ENCODE measurements at places on chromosomes 7 and 10.

DNA sequence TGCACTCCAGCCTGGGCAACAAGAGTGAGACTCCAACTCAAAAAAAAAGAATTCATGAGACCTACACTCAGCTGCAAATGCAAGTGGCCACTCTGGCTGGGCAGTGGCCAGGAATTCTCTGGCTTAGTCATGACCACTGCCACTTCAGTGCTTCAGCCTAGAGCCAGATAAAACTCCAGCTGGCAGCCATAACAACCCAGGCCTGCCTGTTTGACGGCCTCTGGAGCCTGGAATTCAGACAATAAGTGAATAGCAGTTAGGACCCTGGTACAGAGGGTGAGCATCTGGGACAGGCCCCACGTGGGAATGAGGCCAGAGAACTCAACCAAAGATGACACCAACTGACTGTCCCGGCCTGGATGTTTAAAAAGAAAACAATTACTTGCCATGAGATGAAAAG lies 18.9 kb downstream of the RCC1L start:
- DNase-seq: no peak

- no peak for DNase-seq
Measured at GRCh38 chr10:27890971-27891370, 107.9 kb downstream of the ODAD2 start.

DNA sequence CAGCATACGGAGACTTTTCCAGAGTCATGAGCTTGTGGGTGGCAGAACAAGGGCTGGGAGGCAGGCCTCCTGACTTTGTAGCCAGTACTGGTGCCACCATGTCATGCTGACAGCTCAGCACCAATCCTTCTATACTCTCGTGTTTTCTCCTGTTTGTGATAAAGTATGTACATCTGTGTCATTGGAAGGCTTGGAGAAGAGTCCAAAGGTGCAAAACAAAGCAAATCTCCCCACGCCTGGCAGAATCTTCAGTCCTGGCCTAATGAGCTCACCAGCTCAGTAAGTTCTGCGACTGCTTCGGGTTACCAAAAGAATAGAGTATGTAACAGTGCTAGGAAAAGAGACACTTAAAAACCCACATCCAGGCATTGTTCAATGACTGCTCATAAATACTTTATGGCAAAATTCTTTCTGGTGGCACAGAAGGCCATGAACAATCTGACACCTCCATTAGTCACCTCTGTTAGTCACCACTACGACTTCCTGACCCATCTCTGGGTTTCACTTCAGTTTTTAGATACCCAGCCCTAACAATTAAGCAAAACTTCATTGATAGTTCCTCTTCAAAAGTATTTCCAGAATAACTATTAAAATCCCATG lies 24.5 kb downstream of the STEAP1 start:
- no peak for DNase-seq

GRCh38 chr10:77887631-77888355 lies 38.8 kb downstream of the DLG5 start:
- DNase-seq: no peak

GRCh38 chr10:98168766-98169165 lies 34.3 kb downstream of the R3HCC1L start:
- DNase-seq: no peak
